ENCODE measurements at places on chromosomes 16 and 17.

GRCh38 chr16:86283944-86284343 is 226.4 kb upstream of the FOXF1 start:
- no peak for DNase-seq

DNA sequence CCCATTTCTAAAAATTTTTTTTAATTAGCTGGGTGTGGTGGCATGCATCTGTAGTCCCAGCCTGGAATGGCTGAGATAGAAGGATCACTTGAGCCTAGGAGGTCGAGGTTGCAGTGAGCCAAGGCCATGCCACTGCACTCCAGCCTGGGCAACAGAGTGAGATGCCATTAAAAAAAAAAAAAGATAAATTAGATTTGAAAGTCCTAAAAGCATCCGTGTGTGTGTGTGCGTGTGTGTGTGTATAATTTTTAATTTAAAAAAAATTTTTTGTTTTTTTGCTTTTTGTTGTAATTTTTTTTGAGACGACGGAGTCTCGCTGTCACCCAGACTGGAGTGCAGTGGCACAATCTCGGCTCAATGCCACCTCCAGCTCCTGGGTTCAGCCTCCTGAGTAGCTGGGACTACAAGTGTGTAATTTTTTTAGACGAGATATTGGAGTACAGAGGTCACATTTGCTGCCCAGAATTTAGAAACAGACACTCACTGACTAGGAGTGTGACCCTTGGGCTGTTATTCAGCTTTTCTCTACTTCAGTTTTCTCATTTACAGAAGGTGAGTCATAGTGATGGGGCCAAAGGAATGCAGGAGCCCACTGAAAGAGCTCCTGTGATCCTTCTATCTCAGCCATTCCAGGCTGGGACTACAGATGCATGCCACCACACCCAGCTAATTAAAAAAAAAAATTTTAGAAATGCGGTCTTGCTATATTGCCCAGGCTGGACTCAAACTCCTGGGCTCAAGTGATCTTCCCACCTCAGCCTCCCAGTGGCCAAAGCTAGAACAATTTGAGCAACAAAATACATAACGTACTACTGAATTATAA is 25.5 kb upstream of the TBX4 start:
- DNase-seq, result no peak

DNA sequence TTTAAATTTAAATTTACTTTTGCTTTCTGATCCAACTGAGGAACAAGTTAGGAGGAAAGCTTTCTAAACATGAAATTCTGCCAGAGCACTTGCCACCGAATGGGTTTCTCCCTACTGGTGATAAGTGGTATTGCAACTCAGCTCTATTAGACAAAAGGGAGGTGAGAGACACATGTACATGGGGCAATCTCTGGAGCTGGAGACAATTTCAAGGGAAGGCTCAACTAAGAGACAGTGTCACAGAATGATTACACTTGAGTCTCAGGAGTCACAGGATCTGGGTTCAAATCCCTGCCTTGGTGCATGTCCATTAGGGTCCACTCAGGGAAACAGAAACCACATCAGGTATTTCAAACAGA is 37.4 kb downstream of the SOCS1 start:
- no peak for DNase-seq

GRCh38 chr16:88039591-88039990 is 88.4 kb downstream of the BANP start:
- no peak for DNase-seq

- DNase-seq, result no peak
Observed at GRCh38 chr16:49016461-49016860, 265.2 kb downstream of the CBLN1 start.

DNA sequence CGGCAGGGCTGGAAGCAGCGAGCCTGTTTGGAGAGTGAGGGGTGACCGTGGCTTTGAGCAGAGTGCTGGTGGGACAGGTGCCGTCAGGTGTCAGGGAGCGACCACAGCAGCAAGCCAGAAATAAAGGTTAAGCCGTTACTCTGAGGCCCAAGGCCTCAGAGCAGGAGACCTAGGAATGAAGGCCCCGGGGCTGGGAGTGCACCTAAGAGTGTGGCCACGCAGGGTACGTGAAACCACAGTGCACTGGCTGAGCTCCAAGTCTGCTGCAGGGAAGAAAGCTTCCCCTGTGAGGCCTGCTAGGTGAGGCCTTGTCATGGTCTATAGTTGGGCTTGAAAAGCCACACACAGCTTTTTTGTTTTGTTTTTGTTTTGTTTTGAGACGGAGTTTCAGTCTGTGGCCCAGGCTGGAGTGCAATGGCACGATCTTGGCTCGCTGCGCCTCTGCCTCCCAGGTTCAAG is 8.7 kb downstream of the CLUAP1 start:
- DNase-seq, result peak; percentile 69

GRCh38 chr17:62793919-62794665 is 14.0 kb downstream of the MARCHF10 start:
- DNase-seq, result no peak

GRCh38 chr16:87661561-87661960 is 59.3 kb downstream of the JPH3 start:
- no peak for DNase-seq

DNA sequence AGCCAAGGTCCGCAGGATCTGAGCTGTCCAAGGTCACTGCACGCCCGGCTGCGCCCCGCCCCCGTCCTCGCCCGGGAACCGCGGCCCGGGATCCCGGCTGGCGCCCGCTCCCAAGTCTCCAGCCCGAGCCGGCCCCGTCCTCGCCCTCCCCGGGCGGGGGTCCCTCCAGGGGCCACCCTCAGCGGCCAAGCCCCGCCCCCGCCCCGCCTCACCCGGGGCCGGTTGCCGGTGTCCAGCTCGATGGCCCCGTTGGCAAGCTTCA is 216 bp downstream of the VPS9D1 start:
- DNase-seq, result no peak

- peak; percentile 87 for DNase-seq
Observed at GRCh38 chr17:8176197-8176940, at the start of gene TMEM107. TMEM107 (minus strand) TSS chr17:8176380; CDS start chr17:8176286, 94 bp downstream.

- DNase-seq, result no peak
Observed at GRCh38 chr17:44061446-44061845, 5.0 kb downstream of the LSM12 start.

- no peak for DNase-seq
Observed at GRCh38 chr17:31089471-31089870, 5.3 kb upstream of the NF1 start.

- peak; percentile 93 for DNase-seq
Observed at GRCh38 chr17:8158267-8159031, 4.3 kb downstream of the VAMP2 start.
